ENCODE measurements at places on chromosomes 6 and 20.

GRCh38 chr6:42045538-42046460 lies 4.5 kb upstream of the TAF8 start:
- peak; percentile 59 for DNase-seq

DNA sequence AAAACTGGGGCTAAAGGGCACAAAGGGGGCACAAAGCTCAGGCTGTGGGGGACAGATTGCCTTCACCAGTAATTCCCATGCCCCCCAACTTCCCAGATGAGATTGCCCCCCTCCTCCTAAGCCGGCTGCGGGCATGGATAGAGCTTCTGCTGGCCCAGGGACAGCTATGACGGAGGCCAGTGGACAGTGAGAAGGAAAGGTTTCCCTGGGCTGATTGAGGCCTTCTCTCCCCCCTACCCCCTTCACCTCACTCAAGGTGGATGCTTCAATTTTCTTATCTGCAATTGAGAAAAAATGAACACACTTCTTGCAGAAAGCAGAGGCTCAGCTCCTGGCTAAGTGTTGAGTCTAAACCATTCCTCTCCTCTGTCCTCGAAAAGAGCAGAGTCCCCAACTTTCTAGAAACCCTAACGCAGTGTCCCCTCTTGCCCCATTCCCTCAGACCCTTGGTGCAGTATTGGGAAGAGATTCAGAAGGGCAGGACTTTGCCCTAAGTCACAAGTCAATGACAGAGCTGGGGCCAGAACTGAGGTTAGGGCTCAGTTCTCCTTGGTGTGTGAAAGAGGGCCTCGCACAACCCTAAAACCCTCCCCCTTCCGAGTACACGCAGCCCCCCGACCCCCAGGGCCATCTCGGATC lies 808 bp downstream of the SDC4 start:
- DNase-seq: no peak

GRCh38 chr20:4713401-4713800 lies 8.3 kb upstream of the PRND start:
- DNase-seq: no peak

GRCh38 chr6:159097256-159097655 lies 52.5 kb upstream of the TAGAP start:
- no peak for DNase-seq

GRCh38 chr6:14075095-14075503 lies 42.5 kb upstream of the CD83 start:
- DNase-seq: no peak

DNA sequence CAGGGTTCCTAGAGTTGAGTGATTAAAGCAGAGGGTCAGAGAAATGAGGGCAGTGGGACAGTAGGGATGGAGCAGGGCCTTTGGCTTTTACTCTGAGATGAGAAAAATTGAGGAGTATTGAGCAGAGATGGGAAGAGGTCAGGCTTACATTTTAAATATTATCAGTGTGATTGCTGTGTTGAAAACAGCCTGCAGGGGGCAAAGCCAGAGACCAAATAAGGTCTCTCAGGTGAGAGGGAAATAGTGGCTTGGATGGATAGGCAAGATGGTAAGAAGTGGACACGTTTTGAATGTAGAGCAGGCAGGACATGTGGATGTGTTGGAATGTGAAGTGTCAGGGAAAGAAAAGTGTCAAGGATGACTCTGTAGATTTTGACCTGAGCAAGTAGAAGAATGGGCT lies 105.0 kb upstream of the MAP3K7 start:
- no peak for DNase-seq

DNA sequence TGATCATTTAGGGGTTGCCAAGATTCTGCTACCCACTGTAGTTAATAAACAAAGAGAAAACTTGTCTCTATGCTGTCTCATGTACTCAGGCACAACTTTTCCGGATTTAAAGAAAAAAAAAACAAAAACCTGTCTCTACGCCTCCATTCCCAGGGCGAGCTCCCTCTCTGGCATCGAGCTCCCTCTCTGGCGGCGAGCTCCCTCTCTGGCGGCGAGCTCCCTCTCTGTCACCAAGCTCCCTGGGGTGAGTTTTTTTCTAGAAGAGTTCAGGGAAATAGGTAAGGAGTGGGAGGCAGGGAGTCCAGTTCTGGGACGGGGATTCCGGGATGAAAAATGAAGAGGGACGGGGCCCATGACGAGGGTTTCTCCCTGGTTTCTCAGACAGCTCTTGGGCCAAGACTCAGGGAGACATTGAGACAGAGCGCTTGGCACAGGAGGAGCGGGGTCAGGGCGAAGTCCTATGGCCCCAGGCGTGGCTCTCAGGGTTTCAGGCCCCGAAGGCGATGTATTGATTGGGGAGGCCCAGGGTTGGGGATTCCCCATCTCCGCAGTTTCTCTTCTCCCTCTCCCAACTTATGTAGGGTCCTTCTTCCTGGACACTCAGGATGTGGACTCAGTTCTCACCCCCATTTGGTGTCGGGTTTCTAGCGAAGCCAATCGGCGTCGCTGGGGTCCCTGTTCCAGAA lies 16.5 kb upstream of the HLA-A start:
- DNase-seq: no peak

DNA sequence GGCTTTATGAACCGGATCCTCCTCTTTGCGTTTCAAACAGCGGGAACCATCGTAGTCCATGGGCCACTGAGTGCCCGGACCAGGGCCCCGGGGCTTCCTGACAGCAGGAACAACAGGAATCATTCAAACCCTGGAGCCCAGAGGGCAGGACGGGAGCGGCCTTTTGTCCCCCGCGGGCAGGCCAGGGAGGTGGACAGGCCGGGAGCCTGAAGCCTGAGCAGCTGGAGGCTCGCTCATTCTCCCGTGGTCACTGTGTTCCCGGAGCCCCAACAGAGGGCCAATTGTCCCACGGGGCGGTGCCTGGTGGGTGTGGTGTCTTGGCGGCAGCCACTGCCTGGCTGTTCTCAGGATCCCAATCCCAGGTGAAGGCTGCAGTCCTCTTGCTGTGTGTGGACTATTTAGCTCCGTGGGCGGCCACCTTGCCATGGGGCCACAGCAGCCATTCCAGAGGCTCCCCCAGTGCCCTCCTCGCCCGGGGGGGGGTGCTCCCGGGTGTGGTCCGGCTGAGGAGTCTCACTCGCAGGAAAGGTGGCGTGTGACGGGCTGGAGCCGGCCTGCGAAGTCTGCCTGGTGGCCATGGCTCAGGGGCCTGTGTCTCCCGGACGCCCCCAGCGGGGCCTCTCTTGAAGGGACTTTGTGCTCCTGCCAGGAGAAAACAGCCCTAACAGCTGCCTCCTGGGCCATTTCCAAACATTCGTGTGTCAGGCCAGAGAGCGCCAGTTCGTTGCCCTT lies 77.2 kb upstream of the BHLHE23 start:
- DNase-seq: no peak

DNA sequence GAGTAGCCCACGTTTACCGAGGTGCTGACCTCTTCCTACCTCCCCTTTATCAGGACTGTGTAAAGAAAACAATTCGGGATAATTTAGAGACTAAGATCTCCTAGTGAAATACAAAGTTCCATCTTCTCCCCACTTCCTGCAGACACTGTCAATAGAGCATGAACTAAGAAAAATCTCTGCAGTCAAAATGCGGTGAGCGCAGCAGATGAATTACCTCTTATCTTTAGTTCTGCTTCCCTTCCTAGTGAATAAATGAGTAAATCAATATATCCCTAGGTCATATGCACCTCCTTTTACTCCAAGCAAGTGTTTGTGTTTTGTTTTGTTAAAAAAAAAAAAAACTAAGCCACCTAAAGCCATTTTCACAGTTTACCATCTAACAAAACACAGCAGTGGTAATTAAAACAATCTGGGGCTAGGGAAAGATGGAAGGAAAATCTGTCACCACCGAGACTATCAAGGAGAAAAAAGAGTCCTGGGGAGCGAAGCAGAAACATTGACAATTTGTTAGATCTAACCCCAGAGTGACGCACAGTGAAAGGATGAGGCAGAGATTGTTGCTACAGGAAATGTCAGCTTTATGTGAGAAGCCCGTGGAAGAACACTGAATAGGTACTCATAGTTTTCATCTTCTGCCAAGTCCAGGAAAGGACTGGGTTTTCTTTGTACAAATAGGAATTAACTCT lies 159.4 kb upstream of the SPTLC3 start:
- no peak for DNase-seq

DNA sequence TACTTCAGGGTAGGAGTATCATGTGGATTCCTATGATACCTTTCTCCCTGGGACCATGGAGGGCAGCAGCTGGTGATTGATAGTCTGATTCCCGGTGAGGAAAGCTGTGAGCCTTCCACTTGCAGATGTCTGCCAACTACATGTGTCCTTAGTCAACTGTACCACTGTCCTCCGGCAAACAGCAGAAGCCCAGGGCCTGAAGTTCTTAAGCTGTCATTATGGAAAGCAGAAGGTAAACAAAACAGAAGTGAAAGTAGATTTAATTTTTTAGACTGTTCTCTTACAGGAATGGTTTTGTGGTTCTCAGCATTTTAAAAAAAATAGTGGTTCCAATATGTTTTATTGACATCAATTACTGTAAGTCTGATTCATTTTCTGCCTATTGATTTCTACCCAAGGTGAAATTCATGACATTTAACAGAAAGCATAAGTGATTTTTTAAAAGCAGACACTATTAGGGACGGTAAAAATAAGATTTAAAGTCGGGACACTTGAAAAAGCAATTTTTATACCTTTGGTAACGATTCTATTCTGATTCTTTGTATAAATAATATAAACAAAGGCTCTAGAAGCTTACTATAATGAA lies 36.6 kb downstream of the PTPN1 start:
- DNase-seq: no peak

GRCh38 chr6:45148278-45148677 lies 179.9 kb upstream of the RUNX2 start:
- no peak for DNase-seq

GRCh38 chr20:45095805-45096238 lies 5.1 kb downstream of the KCNS1 start:
- DNase-seq: no peak

DNA sequence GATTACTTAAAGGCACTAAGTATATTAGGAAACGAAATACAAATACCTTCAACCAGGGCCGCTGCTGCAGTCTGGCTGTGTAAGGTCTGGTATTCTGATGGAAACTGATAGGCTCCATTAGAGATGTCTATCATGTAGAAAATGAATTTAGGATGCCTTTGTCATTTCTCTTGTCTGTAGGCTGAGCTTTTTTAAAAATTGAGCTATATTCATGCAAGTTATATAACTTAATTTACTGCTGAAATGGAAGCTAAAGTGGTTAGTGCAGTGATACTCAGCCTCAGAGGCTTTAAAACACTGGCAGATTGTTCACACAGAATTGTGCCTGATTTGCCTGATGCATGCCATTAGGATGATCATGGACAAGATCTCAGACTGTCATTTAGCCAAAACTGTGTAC lies 286.2 kb upstream of the QKI start:
- no peak for DNase-seq

DNA sequence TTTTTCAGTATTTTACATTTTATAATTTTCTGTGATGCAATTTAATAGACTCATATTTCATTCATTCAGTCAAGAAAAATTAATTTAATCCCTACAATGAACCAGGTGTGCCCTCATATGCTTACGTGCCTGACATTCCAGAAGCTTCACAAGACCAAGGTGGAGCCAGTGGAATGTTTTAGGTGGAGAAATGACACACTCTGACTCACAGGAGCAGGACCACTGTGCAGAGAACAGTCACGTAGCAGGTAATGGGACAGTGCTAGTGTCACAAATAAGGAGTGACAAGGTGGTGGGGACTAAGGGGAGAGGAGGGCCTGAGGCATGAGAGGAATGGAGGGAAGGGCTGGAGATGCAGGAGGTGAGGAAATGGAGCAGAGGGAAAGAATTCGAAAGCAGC lies 37.0 kb upstream of the HLA-G start:
- no peak for DNase-seq

GRCh38 chr6:117309611-117310010 lies 44.3 kb downstream of the VGLL2 start:
- DNase-seq: no peak

- DNase-seq: no peak
These were observed 29.6 kb upstream of the VAPB start for GRCh38 chr20:58359441-58359840.

- DNase-seq: no peak
These were observed 139.9 kb downstream of the MYB start for GRCh38 chr6:135320721-135321621.

GRCh38 chr6:53717566-53717965 lies 52.0 kb upstream of the KLHL31 start:
- no peak for DNase-seq

GRCh38 chr20:54044156-54044555 lies 26.2 kb downstream of the BCAS1 start:
- no peak for DNase-seq

DNA sequence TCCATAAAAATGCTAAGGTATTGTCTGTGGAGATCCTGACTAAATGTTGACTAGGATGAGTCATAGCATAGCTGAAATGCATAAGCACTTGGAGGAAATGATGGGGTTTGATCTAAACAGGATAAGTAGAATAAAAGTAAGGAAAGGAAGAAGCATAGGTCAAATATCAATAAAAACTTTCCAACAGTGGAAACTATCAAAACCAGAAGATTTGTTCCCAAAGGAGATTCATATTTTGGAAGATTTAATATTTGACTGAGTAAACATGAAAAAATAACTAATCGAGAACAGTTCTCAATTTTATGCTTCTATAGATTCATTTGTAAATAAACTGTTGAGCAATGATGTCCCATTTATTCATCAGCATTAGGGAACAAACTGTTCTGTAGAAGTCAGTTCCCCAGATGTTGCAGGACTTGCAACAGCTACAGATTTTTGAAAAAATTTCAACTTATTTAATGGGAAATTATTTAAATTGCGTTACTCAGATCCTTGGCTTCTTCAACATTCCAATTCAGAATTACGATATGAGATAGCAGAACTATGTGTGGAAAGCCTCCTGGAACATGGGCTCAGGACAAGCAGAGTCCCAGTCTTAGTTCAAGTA lies 133.7 kb upstream of the TBX18 start:
- no peak for DNase-seq

- no peak for DNase-seq
These were observed 121.0 kb upstream of the GGTLC1 start for GRCh38 chr20:24109537-24109936.

- no peak for DNase-seq
These were observed 180.7 kb upstream of the UST start for GRCh38 chr6:148565930-148566663.

DNA sequence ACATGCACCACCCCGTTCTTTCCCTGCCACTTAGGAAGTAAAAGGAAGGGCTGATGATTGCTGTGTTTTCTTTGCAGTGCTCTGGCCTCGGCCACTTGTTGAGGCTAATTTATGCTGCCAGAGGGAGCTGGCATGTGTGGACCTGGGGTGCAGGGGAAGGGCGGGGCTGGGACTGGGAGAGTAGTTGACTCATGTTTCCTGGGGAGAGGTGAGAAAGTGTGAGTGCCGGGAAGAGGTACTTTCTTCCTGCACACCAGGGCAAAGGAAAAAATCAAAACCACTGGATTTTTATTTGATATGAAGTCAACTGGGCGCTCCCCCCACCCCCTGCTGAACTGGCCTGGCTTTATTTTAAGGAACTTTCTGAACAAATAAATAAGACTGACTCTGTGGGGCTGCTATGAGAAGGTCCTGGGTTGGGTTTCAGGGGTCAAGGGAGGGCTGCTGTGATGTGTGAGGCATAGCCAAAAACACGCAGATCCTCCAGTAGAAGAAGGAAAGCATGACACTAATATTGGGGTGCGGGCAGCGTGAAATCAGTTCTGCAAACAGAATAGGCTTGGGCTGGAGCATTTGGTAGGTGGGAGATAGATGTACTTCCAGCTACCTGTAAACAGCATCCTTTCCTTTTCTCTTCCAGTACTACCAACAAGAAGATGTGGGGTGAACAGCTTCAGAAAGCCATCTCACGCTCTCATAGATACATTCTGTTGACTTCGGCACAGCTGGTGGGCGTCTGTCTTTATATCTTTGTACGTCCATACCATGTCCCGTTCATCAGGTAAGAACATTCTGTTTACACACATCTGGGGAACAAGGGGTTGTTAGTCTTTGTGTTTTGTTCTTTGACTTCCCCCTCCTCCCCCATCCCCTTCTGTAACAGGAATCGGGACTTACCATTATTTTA lies 87.5 kb downstream of the SYNJ2 start:
- no peak for DNase-seq

All from frontal cortex (tissue), 4 donors.